ENCODE measurements at places on chromosomes 2 and 18.

GRCh38 chr18:51447351-51448342 is 250.2 kb upstream of the MEX3C start:
- no peak for DNase-seq

DNA sequence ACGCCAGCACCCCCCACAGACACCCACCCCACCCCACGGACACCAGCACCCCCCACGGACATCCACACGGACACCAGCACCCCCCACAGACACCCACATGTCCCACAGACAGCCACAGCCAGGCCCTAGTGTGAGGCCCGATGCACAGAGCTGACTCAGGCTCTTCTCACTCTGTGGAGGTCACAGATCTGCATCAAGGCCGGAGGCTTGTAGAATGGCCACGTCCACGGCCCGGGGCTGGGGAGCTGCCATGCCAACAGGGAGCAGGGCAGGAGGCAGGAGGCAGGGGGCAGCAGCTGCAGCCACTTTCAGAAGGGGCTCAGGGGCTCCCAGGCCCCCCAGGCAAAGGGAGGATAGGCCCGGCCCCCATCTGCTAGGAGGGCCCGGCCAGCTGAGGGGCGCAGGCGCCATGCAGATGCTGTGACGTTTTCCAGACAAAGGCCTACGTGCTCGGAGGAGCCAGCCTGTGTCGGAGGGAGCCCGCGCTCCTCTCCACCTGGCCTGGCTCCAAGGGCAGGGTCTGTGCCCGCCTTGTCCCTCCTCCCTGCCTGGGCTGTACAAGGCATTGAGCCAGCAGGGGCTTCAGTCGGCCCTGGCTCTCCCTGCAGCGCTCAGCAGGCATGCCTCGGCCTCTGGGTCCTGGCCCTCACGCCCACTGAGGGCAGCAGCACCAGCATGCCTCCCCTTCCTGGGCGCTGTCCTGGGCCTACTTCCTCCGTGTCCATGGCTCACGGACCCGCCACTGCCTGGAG is 249.0 kb downstream of the TWIST2 start:
- no peak for DNase-seq

DNA sequence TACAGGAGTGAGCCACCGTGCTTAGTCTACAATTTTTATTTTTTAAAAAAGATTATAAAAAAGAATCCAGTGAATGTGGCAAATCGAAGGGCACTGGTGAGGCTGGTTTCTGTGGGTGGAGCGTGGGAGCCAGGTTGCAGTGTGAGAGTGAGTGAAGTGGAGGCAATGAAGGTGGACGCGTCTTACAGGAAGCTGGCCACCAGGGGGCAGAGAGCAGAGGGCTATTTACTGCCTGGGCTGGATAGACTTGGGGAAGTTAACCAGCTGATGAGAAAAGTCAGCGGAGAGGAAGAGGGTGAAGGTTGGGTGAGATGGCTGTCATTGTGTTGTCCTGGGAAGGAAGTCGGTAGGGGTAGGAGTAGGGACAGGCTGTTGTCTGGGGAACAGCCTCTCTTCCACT is 6.8 kb downstream of the SCTR start:
- no peak for DNase-seq

DNA sequence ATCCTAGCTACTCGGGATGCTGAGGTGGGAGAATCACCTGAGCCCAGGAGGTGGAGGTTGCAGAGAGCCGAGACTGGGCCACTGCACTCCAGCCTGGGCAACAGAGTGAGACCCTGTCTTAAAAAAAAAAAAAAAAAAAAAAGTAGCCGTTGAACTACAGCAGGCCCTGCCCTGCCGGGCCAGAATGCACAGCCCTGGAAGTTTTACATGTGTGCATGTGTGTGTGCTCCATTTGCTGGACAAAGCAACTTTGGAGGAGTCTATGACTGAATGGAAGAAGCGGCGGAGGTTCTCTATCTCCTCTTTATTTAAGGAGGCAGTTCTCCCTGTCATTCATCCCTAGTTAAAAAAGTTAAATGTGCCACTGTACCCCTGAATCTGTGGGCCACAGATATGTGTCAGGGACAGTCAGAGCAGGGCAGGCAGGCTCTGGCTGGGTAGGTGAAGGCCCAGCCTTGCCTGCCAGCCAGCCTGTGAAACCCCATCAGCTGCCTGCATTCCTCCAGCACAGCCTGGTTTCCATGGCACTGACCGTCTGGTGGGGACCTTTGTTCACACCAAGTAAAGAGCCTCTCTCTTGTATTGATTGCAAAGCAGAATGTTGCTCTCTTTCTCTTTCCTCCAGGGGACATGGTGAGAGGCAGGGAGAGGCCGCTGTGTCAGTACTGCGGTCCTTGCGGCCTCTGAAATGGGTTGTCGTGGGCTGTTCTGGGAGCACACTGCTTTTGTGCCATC is 10.9 kb downstream of the LIPG start:
- no peak for DNase-seq

GRCh38 chr2:100761365-100761764 is 58.6 kb upstream of the NPAS2 start:
- no peak for DNase-seq

DNA sequence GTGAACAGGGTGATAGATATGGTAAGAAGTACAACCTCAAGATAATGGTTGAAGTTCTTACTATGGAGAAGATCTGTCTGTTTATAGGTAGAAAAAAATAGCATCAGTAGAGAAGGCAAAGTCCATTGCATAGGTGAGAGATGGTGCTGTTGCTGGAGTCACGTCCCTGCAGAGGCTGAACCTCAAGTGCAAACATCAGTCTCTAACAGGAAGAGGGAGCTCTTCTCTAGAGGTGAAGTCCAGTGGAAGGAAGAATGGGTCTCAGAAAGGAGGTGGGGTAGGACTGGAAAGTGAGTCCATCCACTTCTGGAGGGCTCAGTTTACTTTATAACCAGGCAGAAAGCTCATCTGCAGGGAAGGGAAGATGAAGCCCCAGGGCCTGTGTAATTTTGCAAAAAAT is 337.7 kb downstream of the MEIS1 start:
- DNase-seq, result no peak

DNA sequence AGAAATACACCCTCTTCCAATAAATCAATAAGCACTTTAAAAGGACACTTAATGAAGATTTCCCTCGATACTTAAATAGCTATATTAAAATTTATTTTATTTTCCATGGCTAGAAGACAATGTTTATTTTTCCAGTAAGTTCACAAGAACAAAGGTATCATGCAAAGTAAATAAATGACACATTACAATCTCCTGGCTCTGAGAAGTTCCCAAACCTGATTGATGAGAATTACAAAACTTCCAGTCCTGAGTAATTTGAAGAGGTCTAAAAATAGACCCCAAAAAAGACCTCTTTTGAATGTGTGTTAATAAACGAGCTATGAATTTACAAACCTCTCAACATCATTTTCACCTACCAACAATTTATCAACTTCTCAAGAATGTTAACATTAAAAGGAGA is 1.5 kb upstream of the PEX13 start:
- DNase-seq, result no peak

DNA sequence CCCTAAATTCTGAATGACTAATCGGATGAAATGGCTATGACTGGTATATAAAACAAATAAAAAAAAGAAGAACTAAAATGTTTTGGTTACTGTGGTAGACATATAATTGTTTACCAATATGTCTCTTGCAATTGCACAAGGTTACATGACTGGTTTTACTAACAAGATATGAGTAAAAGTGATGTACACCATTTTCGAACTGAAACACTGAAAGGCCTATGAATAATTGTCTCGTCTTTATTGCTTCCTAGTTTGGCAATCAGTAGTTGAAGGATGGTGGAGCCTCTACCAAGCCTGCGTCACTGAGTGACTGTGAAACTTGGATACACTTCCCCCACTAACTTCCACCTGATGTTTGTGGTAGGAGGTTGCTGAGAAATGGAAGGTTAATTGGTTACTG is 16.5 kb downstream of the CDH19 start:
- DNase-seq, result no peak

- no peak for DNase-seq
Measured at GRCh38 chr18:6876641-6877041, 147.1 kb downstream of the ARHGAP28 start.

DNA sequence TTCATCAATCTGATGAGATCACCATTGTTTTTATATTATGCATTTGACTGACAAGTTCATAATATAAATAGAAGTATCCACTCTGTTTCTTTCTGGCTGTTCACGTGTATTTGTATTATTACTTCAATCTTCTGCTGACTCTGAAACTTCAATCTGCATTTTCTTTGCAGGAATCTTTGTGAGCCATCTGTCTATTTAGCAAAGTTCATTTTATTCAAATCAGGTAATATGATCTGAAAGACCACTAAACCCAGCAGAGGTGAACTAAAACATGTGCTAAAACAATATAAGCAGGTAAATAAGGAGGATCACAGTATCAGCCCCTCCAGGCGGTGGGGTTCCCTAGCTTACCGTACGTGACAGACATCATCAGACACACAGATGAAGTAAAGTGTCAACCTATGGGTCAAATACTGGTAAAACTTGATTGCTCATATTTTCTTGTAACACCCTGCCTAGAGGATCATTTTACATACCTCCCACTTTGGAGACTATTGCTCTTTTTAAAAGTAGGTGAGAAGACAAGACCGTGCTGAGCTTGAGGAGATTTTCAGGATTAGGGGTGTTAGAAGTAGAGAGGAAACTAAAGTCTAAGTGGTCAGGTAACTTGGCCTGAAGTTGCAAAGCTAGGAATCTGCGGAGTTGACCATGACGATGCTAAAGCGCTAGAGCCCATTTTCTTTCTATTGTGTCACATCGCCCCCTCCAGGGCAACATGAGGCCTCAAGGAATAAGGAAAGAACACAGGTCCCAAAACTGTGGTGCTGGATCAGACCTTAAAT is 9.0 kb downstream of the DTNB start:
- DNase-seq, result no peak

GRCh38 chr2:107529146-107529545 is 297.5 kb upstream of the RGPD4 start:
- DNase-seq, result no peak

DNA sequence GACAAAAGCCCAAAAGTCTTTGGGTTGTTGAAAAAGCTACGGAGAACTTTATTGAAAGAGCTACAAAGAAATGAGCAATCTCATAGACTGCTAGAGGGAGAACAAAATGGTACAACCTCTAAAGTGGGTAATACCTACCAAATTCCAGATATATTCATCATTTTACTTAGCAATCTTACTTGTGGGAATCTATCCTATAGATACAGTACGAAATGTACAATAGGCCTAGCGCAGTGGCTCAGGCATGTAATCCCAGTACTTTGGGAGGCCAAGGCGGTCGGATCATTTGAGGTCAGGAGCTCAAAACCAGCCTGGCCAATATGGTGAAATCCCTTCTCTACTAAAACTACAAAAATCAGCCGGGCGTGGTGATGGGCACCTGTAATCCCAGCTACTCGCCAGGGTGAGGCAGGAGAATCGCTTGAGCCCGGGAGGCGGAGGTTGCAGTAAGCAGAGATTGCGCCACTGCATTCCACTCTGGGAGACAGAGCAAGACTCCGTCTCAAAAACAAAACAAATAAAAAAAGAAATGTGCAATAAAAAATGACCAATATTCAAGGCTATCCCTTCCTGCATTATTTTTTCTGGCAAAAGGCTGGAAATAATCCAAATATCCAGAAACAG is 10.1 kb downstream of the EXOC6B start:
- no peak for DNase-seq

GRCh38 chr2:164794016-164794415 is 47.6 kb downstream of the COBLL1 start:
- no peak for DNase-seq

- DNase-seq, result no peak
Measured at GRCh38 chr2:238869293-238870124, 21.6 kb downstream of the TWIST2 start.

GRCh38 chr18:45666006-45666405 is 50.7 kb downstream of the SLC14A2 start:
- DNase-seq, result no peak

GRCh38 chr2:37617119-37617892 is 54.1 kb downstream of the CDC42EP3 start:
- no peak for DNase-seq

GRCh38 chr2:66830881-66831280 is 396.0 kb downstream of the MEIS1 start:
- DNase-seq, result no peak

GRCh38 chr2:99825630-99826029 is 316.8 kb downstream of the AFF3 start:
- DNase-seq, result no peak

DNA sequence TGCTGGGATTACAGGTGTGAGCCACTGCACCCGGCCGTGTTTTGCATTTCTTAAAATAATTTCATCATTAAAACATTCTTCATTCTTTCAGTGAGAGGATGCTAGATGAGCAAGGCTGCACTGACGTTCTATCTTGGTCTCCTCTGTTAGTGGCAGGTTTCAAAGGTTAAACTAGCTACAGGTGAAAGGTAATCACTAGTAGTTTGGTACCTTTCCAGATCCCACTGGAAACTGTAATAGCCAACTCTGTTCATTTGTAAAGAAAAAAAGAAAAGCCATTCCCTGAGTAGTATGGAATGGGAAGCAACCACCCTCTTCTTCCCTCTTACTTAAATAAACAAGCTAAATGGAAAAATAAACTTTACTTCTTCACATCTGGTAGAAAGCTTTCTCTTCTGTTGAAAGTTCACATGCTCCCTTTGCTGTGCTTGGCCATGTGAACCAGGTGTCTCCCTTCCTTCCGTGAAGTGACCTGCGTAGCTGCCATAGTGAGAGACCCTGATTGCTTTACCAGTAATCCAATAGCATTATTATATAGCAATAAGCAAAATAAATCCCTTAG is 94.0 kb downstream of the GREB1L start:
- no peak for DNase-seq

DNA sequence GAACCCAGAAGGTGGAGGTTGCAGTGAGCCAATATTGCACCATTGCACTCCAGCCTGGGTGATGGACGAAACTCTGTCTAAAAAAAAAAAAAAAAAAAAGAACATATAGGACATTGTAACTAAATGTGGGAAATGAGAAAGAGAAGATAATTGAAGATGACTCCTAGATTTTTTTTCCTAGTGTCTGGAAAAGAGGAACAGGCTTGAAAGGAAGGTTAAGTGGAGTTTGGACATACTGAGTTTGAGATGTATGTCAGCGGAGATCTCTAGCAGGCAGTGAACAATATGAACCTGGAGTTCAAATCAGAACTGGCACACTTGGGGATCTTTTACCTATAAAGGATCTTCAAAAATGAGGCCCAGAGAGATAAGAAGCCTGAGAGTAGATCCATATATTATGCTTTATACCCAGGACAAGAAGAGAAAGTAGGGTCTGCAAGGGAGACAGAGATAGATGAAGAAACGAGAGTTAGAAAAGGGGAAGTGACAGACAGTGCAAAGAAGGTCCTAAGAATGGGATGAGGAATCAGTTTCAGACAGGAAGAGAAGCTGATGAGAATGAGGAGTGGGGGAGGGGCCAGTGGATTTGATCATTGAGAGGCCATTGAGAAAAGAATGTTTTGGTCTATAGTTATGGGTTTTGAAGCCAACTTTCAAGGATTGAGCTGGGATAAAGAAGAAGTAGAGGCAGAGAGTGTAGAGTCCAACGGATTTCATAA is 46.9 kb upstream of the CD28 start:
- no peak for DNase-seq

DNA sequence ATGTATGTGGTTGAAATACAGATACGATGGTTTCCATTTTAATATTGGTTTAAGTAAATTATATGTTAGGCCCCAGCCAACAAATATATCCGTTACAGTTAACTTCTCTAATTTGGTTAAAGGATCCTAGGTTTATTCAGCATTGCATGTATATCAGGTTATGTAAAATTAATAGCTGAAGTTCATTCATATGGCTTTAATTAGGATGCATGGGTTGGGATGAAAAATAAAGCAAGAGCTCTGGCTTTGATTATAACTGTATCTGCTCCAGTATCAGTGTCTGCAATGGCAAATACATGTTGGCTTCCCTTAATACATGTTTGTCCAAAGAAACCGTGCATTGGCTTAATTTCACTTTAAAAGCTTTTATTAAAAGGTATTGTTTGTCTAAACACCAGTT is 435.7 kb upstream of the SETBP1 start:
- no peak for DNase-seq

GRCh38 chr2:233041722-233042323 is 9.4 kb downstream of the NEU2 start:
- DNase-seq, result no peak

Measured in stimulated activated CD8-positive, alpha-beta memory T cell treated with anti-CD3 and anti-CD28 coated beads, Interleukin-15, amount 100 ng/mL, for 4 hours (primary cell).